ENCODE measurements at places on chromosomes 1 and 21.
A peak's percentile ranks its signal among the peaks of the same experiment; 100 is the strongest.

- no peak overlapping the region for H3K27ac ChIP-seq
- no peak overlapping the region for H3K4me3 ChIP-seq
- peaks cover 32% of the 10 kb centered on the region for H3K27me3 ChIP-seq
- DNase-seq = no peak
Observed at GRCh38 chr1:175536921-175537320, 206.5 kb downstream of the TNR start.

GRCh38 chr1:56411484-56412180 is 167.7 kb downstream of the PLPP3 start:
- H3K36me3 ChIP-seq = no peaks in the 10 kb centered on the region
- DNase-seq = peak; percentile 27
- no peak overlapping the region for H3K4me3 ChIP-seq

- no peak overlapping the region for H3K27ac ChIP-seq
- H3K4me3 ChIP-seq = no peak overlapping the region
- peaks cover 25% of the 10 kb centered on the region for H3K4me1 ChIP-seq
- peaks cover 17% of the 10 kb centered on the region for H3K36me3 ChIP-seq
- DNase-seq = no peak
Observed at GRCh38 chr1:65434760-65435159, 14.3 kb downstream of the LEPR start.

- H3K27me3 ChIP-seq = no peaks in the 10 kb centered on the region
- no peak overlapping the region for H3K27ac ChIP-seq
- peaks cover 6% of the 10 kb centered on the region for H3K4me1 ChIP-seq
- no peaks in the 10 kb centered on the region for H3K36me3 ChIP-seq
Observed at GRCh38 chr21:29219165-29219770, 79.5 kb upstream of the BACH1 start.

DNA sequence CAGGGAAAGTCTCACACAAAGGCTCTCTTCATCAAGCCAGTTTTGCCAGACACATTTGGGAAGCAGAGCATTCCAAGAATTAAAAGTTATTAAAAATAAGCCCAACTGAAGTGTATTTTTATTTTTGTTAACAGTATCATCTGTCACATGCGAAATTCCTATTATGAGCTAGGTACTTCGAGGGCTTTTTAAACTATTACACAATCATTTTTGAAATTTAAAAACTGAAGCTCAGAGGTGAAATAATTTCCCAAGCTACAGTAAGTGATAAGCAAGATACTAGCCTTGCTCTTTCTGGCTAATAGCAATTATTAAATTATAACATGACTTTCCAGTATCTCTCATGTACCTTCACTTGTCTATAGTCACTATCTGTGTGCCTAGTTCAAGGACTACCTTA is 12.0 kb upstream of the NRAS start:
- no peak overlapping the region for H3K4me3 ChIP-seq
- H3K4me1 ChIP-seq = peaks cover 45% of the 10 kb centered on the region
- H3K27me3 ChIP-seq = no peaks in the 10 kb centered on the region
- no peak overlapping the region for H3K27ac ChIP-seq
- DNase-seq = no peak

GRCh38 chr1:159854116-159854692 is 8.3 kb downstream of the VSIG8 start:
- H3K27me3 ChIP-seq = no peaks in the 10 kb centered on the region
- DNase-seq = peak; percentile 86
- peak overlapping the region; percentile 77 for H3K4me3 ChIP-seq

- H3K4me1 ChIP-seq = no peaks in the 10 kb centered on the region
- no peaks in the 10 kb centered on the region for H3K36me3 ChIP-seq
- no peak overlapping the region for H3K27ac ChIP-seq
- H3K4me3 ChIP-seq = no peak overlapping the region
- DNase-seq = no peak
Observed at GRCh38 chr1:25209516-25209915, 22.8 kb downstream of the SYF2 start.

GRCh38 chr1:36885540-36886357 is 148.6 kb downstream of the GRIK3 start:
- no peaks in the 10 kb centered on the region for H3K4me1 ChIP-seq
- no peak overlapping the region for H3K4me3 ChIP-seq
- peaks cover 79% of the 10 kb centered on the region for H3K27me3 ChIP-seq
- H3K36me3 ChIP-seq = no peaks in the 10 kb centered on the region
- peak overlapping the region; percentile 40 for H3K27ac ChIP-seq
